ENCODE measurements at places on chromosomes 4 and X.

- DNase-seq, result no peak
Observed at GRCh38 chrX:102652031-102652688, 877 bp downstream of the GPRASP1 start.

DNA sequence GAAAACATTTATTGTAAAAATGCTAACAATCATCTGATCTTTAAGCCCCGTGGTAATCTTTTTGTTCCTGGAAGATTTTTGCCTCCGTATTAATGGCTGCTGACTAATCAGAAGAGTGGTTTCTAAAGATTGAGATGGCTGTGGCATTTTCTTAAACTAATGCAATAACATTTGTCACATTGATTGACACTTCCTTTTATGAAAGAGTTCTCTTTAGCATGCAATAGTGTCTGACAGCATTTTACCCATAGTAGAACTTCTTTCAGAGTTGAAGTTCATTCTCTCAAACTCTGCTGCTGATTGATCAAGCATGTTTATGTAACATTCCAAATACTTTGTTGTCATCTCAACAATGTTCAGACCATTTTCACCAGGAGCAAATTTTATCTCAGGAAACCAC, 26.8 kb upstream of the UGT2B4 start:
- DNase-seq, result no peak

DNA sequence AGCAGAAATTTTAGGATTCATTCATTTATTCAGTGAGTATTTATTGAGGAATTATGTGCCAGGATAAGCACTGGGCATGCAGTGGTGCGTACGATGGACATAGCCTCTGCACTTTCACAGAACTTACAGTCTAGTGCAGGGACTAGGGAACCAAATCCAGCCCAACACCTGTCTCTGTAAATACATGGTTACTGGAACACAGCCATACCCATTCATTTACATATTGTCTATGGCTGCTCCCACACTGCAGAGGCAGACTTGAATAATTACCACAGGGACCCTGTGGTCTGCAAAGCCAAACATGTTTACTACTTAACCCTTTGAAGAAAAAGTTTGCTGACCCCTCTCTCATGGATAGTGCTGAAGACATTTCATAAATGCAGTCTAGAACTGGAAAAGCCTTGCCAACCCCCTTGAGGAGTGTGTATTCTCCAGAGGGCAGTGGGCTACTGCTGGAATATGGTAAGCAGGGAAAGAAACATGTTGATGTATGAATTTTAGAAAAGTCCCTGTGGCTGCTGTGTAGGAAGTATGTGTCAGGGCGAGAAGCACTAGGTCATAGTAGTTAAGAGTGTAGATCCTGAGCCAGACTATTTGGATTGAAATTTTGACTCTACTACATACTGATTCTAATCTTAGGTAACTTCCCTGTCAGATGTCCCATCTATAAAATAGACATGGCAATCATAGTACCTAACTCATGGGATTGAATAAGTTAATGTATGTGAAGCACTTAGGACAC, 75.5 kb downstream of the GALNT7 start:
- DNase-seq, result no peak

GRCh38 chrX:130772776-130773143, 130.2 kb downstream of the ENOX2 start:
- DNase-seq, result no peak

DNA sequence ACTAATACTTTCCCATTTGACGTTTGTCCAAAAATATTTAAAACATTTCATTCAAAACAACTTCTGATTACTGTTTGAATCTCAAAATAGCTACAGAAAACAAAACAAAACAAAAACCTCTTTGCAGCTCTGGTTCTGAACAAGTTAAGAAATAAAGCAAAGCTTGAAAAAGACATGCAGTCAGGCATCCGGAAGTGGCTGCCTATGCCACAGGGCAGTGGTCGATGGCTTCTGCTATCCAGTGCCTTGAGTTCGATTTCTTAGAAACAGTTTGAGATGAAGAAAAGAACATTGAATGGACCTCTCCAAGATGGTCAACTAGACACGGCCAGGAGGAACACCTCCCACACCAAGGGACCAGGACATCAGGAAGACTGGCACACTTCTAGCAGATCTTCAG, 125.3 kb downstream of the SCFD2 start:
- DNase-seq, result no peak

DNA sequence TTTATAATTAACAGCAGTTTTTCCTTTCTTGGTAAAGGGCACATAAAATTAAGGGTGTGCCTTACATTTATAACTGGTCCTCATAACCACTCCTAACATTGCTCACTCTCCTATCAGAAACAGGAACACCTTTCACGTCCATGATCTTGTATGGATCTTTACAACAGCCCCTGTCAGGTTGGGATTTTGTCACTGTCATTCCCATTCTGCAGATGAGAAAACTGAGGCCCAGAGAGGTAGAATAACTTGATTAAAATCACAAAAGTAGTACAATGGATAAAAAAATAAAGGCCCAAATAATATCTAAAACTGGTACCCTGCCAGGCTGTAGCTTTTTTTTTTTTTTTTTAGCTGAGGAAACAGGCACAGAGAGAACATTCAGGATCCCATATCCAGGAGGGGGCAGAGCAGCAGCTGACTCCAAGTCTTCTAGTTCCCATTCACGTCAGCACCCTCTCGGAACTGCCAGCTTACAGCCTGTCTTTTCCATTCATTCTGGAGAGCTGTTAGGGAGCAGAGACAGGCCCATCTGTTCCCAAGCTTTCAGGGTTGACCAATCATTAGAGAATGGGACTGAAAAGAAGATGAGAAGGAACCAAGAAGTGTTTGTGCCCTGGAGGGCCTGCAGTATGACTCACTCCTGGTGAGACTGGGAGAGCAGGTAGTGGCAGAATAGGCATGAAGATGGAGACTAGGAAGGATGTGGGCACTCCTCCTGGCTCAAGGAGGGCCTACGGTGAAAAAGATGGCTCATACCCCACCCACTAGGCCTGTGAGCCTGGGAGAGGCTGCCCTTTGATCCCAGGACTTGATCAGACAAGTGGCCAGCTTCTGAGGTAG, 7.3 kb downstream of the SUV39H1 start:
- DNase-seq, result no peak

DNA sequence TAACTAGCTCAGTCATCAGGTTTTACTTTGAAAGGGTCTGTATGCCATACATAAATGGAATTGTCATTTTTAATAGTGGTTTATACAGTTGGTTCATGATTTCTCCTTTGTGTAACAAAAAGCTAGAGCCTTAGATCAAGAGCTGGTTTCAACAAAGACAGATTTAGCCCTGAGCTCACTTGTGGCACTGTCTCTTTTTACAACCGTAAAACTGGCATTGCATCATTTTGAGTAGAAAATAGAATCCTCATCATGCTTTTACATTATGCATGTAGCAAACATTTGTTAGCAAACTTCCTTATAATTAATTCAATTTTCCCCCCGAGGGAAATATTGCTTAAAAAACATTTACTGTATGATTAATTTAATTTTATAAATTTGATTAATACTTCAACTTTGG, 1871.5 kb downstream of the ARAP2 start:
- no peak for DNase-seq

GRCh38 chr4:16794816-16795445, 103.5 kb downstream of the LDB2 start:
- DNase-seq, result no peak

GRCh38 chrX:68666580-68666979, 19.1 kb downstream of the STARD8 start:
- no peak for DNase-seq

DNA sequence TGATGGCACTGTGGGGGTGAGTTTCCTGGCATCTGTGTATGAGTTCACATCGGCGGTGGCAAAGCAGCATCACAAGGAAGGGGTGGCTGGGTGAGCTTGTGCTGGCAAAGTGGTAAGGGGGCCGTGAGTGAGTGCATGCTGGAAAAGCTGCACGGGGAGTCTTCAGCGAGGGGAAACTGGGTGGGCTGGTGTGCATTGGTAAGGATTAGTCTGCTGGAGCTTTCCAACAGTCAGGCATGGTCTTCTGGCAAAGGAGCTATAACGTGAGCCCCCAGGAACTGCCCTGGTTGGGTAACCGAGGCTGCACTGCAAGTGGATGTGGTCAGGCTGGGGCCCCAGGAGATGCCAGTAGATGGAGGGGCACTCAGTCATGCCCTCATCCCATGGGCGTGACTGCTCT, 30.7 kb downstream of the ADAM29 start:
- no peak for DNase-seq
